BJ (cell line): ENCODE measurements at places on chromosomes 12 and 14.

DNA sequence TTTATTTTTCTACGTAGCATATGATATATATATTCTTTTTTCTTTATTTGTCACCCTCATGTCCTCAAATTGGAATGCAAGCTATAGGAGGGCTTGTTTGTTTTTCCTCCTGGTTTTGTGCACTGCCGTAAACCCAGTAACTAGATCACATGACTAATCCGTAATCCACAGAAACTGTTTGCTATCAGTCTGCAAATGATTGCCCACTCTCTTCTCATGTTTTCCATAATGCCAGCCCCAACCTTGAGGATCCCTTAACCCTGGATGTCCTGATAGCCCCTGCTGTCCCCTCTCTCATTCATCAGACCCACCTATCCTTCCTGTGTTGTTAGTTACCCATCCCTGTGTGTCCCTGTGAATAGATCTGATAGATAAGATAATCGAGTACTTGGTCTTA is 94.0 kb downstream of the TSPAN9 start:
- DNase-seq, result no peak

DNA sequence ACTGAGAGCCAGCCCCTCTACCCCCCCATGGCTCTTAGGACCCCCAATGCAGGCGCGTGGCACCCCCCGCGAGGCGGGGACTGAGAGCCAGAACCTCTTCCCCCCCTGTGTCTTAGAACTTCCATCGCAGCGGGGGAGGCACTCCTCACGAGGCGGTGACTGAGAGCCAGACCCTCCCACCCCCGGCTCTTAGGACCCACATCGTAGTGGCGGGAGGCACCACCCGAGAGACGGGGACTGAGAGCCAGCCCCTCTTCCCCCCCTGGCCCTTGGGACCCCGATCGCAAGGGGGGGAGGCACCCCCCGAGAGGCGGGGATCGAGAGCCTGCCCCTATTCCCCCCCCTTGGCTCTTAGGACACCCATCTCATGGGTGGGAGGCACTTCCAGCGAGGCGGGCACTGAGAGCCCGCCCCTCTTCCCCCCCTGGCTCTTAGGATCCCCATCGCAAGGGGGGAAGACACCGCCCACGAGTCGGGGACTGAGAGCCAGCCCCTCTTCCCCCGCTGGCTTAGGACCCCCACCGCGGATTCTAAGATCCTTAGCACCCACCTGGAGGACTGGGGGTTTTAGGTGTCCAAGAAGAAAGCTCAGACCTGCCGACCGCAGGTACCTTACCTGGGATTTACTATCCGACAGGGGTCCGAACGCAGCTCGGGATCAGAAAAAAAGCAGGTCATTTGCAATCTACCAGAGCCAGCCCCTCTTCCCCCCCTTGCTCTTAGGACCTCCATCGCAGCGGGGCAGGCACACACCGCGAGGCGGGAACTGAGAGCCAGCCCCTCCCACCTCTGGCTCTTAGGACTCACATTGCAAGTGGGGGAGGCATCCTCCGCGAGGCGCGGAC is 44.9 kb downstream of the DDX11 start:
- DNase-seq, result no peak

GRCh38 chr14:66233591-66233990 is 252.6 kb upstream of the CCDC196 start:
- DNase-seq, result no peak

- DNase-seq, result no peak
These were observed 21.9 kb downstream of the RNFT2 start for GRCh38 chr12:116759783-116760621.

GRCh38 chr12:125685915-125686314 is 620.7 kb downstream of the AACS start:
- no peak for DNase-seq

GRCh38 chr14:23564876-23565275 is 2.7 kb downstream of the AP1G2 start:
- no peak for DNase-seq

GRCh38 chr12:128155571-128155970 is 111.4 kb upstream of the TMEM132C start:
- no peak for DNase-seq

- DNase-seq, result no peak
These were observed 8.4 kb upstream of the HHIPL1 start for GRCh38 chr14:99636487-99636886.

GRCh38 chr14:89139404-89140247 is 277.4 kb downstream of the FOXN3 start:
- no peak for DNase-seq

GRCh38 chr12:70627677-70628076 is 9.6 kb downstream of the PTPRB start:
- no peak for DNase-seq

GRCh38 chr12:131795064-131795463 is 33.1 kb upstream of the MMP17 start:
- DNase-seq, result no peak

DNA sequence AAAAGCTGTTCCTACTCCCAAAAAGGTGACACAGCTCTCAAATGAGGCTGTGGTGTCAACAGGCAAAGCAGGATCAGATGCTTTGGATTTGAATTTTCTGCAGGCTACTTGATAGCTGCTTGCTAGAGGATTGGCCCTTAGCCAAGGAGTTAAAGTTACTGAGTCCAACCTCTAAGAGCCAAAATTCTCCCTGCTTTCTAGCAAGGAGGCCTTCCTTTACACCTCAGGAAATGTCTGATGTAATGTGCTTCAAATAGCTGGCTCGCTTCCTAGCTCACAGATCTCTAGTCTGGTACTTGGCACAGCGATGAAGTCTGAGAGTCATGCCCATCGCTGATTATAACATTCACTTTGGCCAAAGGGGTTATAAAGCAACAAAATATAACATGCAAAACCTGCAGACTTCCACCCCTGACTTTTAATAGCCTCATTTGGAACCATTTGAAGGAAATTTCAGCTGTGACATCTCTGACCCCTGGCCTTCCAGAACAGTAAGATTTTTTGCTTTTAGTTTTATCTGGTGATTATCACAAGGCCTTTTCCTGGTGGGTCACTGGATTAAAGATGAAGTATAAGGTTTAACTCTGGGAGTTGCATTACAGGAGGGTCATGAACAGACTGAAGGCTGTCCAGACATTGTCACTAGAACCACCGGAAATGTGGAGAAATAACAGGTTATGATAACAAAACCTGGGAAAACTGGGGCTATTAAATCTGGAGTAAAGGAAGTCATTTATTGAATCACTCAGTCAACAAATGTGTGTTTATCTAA is 189.7 kb downstream of the EPS8 start:
- DNase-seq, result no peak

- no peak for DNase-seq
These were observed 57.2 kb downstream of the RIC8B start for GRCh38 chr12:106831699-106832098.

- DNase-seq, result no peak
These were observed 30.6 kb downstream of the CCER1 start for GRCh38 chr12:90924406-90924805.

DNA sequence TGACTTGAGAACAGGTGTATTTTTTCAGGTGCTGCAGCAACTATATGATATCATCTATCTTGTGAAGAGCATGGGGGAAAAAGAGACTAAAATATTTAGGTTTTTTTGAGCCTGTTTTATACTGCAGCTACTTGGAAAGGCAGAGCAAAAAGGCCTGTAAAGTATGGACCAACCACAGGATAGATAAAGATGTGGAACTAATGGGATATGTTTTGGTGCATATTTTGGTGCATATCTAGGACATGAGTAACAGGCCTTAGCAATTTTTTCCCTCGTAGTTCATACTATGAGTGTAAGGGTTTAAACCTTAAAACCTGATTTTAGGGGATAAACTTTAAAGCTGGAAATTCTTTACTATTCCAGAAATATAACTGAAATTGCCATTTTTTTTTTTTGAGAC is 6.0 kb upstream of the GTSF1 start:
- peak; percentile 72 for DNase-seq

DNA sequence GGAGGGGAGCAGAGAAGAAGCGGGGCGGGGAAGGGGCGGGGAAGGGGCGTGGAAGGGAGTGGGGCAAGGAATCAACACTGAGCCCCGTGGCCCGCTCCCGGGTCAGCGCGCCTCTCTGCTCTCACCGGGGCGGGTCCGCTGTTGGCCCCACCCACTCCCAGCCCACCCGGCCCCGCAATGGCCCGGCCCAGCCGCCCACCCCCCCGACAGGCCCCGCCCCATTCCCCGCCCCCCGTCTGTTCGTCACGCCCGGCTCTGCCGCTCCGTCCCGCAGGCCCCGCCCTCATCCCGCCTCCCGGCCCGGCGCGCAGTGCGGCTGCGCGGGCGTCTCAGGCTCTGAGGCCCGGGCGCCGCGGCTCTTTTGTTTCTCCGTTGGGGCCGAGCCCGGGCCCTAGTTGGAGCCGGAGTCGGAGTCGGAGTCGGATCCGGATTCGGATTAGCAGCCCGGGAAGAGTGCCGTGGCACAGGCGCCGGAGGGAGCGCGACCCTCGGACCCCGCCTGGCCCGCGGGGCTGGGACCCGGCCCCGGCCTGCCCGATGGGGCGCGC is at the start of gene ULK1:
Gene ULK1, plus strand, starts transcription at position 310 of the 548 bp plus-strand sequence. CDS start 380 bp downstream, outside the sequence.
- no peak for DNase-seq

- DNase-seq, result no peak
These were observed 54.9 kb downstream of the CCNK start for GRCh38 chr14:99535908-99536778.

DNA sequence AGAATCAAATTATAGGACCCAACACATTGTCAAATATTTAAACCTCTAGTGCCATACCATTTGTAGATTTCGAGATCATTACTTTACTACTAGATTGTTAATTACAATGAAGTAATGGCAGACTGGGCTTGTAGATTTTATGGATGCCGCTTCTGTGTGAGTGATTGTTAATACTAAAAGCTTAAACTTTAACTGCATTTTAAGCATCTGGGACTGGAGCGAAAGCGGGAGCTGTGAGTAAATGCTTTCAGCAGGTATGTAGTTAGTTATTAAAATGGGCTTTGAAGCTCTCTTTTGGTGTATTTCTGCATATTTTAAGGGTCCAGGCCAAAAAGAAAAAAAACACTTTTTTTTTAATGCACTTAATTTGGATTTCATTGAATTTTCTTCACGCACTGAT is 519.3 kb downstream of the MED13L start:
- DNase-seq, result no peak

DNA sequence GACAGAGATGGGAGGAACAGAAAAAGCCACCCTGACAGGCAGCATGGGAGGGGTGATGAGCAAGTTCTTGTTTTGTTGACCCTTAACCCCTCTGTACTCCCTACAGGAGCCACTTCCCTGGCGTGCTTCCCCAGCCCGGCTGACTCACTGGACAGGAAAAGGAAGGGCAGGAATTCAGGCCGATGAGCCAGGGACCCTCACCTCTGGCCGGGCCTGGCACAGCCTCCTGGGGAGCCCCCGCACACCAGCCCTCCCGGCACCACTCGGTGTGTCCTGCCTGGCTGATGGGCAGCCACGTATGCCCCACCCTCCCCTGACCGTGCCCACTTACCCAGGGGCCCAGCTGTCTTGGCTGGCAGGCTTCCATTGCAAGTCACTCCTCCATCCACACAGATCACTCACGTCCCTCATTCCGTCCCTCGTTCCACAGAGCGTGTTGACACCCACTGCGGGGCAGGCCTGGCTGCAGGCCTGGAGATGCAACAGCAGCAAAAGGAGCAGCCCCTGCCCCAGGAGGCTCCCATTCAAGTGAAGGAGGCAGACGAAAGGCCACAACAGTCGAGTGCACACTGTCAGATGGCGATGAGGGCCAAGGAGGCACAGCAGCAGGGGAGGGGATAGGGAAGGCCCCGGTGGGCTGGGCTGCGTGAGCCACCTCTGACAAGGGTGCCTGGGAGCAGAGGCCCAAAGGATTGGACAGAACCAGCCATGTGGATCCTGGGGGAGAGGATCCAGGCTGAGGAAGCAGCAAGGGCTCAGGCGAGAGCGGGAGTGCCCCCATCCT is 19.7 kb upstream of the CD9 start:
- DNase-seq, result no peak

- DNase-seq, result no peak
These were observed 508.6 kb downstream of the FLRT2 start for GRCh38 chr14:86038387-86039042.

DNA sequence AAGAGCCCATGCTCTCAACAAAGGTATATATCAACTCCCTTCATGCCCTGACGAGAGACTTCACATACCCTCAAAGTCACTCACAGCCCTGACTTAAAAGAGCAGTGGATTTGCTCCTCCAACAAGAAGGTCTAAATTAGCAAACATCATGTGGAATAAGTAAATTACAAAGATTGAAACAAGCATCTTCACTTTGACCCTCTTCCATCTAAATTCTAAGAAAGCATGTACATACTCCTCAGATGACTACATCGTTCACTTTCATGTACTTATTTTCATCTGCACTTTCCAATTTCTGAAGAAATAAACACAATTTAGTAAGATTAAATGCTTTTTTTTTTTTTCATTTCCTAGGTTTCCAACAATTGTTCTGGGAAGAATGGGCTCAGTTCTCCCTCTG is 38.6 kb upstream of the KRR1 start:
- DNase-seq, result no peak

DNA sequence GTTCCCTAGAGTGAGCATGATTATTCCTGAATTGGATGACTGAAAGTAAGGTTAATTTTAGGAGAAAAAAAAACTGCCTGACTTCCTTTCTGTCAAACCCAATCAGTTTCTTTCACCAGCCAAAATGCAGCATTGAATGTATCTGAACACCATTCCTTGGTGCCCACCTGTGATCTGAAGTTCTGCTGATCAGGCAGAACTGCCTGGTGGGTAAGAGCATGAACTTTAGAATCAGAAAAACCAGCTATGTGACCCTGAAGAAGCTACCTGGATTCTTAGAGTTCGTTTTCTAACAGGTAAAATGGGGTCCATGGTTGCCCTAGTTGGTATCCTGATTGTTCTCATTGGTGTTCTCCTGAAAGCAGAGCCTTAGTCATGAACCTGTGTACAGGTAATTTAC is 506.9 kb downstream of the MED13L start:
- DNase-seq, result no peak

DNA sequence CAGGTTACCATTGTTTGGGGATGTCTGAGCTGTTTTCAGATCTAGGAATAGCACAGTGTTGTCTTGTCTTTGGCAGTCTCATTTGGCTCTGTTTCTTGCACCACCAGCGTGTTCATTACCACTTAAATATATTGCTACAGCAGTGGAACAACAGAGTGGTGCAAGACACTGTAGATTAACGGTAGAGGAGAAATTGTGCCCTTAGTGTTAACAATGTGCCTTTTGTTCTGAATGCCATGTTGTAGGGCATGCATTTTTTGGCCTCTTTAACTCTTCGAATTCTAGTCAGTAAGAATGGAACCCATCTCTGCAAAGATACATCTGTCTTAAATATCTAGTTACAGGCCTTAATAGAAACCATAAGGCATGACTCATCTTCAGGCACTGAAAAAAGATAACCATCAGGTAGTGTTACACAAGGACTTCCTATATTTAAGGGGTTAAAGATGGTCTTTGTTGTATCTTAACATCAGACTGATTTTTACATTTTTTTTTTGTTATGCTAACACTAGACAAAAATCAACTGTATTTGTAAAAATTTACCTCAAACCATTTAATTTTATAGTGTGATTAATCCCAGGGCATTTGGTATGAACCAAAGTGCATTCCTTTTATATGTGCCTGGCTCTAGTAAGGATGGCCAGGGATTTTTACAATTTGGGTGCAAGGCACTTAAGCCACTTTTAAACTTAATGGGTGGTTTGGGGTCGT is 12.9 kb downstream of the DYRK2 start:
- peak; percentile 90 for DNase-seq
